Activated CD8-positive, alpha-beta memory T cell treated with anti-CD3 and anti-CD28 coated beads for 1 hour (primary cell): ENCODE measurements at places on chromosomes 5 and 9.

- DNase-seq: no peak
Observed at GRCh38 chr9:129773262-129774048, 20.6 kb upstream of the PTGES start.

- no peak for DNase-seq
Observed at GRCh38 chr9:121192959-121193640, 8.6 kb downstream of the RAB14 start.

DNA sequence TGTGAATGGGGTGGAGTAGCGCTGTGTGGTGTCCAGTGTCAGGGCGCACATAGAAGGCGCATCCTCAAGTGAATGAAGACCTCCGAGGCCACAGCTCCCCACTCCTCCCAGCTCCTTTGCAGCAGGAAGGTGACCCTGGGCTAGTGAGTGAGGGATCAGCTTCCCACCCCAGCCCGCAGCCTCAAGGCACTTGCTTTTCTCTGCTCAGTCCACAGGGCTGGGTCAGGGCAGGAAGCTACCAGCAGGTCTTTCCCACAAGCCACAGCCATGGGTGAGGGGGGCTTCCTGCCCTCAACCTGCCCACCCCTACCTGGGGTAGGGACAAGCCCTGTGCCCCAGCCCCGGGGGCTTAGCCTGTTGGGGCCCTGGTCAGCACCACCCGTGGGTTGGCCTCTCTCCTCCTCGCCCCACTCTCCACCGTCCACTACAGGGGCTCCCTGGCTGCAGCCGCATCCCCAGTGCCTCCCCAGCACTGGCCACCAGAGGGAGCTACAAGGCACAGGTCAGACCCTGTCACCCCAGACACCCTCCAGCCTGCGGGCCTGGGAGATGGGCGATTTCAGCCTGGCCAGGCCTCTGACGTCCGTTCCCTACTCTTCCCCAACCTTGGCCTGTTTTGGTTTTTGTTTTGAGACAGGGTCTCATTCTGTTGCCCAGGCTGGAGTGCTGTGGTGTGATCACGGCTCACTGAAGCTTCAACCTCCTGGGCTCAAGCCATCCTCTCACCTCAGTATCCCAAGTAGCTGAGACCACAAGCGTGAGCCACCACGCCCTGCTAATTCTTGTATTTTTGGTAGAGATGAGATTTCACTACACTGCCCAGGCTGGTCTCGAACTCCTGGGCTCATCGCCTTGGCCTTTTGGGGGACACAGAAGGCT lies 1.3 kb upstream of the ABCA2 start:
- peak; percentile 58 for DNase-seq

- DNase-seq: no peak
Observed at GRCh38 chr5:112018846-112019245, 261.9 kb upstream of the NREP start.

DNA sequence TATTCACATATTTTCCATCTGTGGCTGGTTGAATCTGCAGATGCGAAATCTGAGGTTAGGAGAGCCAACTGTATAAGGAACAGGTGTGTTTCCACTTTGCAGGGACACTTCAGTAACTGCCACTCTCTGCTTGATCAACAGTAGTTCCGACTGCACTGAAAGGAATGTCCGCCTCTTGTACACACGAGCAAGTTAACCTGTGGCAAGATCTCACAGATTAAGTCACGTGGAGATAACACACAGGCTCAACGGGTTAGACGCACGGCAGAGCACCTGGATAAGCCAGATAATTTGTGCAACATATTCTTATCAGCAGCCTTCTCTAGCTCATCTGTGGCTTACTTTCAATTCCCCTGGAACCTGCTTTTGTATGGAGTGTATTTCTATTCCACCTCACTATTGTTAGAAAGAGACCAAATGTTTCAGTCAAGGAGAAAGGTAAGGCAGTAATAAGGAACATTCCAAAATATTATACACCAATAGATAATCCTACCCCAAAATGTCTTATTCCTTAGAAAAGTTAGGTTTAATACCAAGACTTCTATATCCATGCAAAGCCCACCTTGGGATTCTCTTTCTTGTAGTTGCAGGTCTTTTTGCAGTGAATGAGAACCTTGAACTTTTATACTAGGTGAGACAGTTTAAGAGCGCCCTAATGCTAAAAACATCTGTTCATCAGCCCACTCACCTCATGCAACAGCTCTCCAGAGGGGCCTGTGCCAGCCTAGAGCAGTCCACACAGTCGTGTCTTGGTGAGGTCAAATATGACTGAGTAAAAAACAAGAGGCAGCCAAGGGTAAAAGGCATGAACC lies 6.5 kb upstream of the C9 start:
- DNase-seq: no peak

- DNase-seq: peak; percentile 94
Observed at GRCh38 chr9:96417051-96417586, 1.1 kb downstream of the ZNF367 start.

- DNase-seq: no peak
Observed at GRCh38 chr5:142182840-142183239, 74.3 kb downstream of the NDFIP1 start.

DNA sequence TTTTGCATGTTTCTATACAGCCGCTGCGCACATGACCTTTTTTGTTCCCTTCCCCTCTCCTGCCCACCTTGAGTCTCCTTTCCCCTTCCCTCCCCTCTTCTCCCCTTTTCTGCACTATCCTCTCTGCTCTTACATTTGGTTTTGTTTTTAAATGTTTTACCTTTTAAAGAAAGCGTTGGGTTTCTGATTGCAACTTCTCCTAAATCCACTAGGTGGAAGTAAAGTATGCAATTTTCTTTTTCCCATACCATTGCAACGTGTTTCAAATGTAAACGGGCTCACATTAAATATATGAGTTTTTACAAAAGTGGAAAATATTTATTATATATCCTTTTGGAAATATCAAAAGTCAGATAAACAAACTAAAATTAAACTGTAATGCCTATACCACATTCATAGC lies 500.9 kb downstream of the DIRAS2 start:
- no peak for DNase-seq

DNA sequence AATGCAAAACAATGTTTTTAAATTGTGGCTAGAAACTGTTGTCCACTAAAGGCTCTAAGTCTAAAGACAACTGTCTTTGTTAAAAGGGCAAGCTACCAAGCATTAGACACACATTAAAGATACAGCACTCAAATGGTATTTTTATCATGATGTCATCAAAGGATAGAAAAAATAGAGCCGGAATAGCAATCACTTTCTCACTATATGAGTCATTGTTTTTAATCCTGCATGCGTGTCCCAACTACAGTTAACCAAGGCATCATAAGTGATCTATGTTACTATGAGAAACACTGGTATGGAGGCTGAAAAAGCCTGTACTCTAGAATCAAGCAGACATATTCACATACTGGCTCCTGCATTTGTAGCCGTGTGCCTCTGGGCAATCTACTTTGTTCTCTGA lies 1.9 kb upstream of the PJA2 start:
- no peak for DNase-seq

DNA sequence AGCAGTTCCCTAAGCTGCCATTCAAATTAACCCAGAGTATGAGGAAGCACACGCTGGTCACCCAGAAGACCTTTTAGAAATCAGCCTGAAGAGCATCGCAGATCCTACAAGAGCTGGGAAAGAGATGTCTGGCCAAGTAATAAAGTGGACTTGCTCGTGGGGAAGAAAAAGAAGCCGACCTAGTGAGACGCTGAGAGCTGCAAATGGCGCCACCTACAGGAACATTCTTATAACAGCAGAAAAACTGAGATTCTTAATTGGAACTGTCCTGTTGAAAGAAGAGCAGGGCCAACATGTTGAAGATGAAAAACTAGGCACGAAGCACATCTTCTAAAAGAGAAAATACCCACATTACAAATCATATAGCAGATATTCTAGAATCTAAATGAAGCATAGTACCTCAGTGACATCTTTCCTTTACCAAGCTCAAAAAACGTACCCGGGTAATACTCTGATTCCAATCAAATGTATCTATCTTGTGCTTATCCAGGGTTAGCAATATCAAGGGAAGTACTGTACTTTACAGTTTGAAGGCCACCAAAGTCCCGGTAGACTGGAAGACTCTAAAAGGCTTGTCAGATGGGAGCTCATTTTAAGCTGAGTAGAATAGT lies 3.9 kb upstream of the GNAQ start:
- DNase-seq: peak; percentile 17

- DNase-seq: no peak
Observed at GRCh38 chr9:131671133-131671520, 68.7 kb downstream of the RAPGEF1 start.

GRCh38 chr5:9324348-9325077 lies 221.4 kb downstream of the SEMA5A start:
- DNase-seq: no peak

DNA sequence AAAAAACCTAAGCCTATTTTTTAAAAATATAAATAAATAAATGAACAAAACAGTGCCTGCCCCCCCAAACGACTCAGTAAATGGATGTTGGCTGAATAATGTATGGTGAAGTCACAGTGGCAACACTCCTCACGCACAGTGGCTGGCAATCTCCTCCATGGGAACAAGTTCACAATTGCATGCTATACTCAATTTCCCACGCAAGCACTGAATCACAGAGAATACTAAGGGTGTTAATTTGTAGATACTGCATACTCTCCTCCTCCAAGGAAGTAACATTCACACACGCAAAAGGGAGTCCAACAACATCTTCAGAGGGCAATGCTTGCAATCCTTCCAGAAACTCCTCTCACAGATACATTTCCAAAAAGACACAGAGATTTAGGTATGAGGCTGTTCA lies 47.5 kb downstream of the SERINC5 start:
- DNase-seq: no peak

- DNase-seq: no peak
Observed at GRCh38 chr5:84618262-84618661, 233.6 kb upstream of the EDIL3 start.

DNA sequence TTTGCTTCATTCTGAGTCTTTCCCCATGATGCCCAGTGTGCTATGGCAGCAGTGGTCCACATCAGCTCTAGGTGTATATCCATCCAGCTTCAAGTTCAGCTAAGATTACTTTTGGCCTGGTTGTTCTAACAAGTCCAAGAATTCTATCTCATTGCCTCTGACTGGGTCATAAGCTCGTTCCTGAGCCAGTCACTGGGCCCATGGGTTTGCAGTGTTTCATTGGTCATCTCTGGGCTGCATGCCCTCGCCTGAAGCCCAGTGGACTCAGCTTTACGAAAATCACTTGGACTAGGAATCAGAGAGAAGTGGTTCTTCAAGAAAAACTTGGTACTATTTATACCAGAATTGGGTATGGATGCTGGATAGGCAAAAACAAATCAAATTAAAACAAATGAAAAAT lies 16.1 kb upstream of the ARHGAP26 start:
- no peak for DNase-seq

- DNase-seq: no peak
Observed at GRCh38 chr5:51082741-51083140, 300.5 kb upstream of the ISL1 start.

- DNase-seq: no peak
Observed at GRCh38 chr5:51960617-51961121, 577.4 kb downstream of the ISL1 start.

DNA sequence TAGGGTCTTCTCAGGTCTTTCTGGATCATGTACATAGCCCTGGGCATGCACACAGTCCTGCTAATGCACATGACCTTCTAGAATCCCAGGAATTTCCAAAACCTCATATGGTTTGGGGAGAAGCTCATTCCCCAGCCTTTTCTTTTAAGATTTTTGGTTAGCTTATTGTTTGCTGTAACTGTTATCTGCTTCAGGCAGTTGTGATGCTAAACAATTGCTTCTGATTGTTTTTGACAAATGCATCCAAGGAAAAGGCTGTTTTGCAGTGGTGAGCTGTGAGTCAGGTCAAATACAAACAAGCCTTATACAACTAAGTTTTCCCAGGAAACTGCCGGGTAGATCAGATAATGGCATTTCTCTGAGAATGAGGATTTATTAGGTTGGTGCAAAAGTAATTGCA lies 32.7 kb downstream of the SMC5 start:
- no peak for DNase-seq

- DNase-seq: no peak
Observed at GRCh38 chr9:90024409-90024808, 419.6 kb downstream of the GADD45G start.

GRCh38 chr9:117772960-117773359 lies 68.8 kb downstream of the TLR4 start:
- no peak for DNase-seq

GRCh38 chr5:175693741-175694140 lies 35.9 kb downstream of the HRH2 start:
- DNase-seq: no peak

DNA sequence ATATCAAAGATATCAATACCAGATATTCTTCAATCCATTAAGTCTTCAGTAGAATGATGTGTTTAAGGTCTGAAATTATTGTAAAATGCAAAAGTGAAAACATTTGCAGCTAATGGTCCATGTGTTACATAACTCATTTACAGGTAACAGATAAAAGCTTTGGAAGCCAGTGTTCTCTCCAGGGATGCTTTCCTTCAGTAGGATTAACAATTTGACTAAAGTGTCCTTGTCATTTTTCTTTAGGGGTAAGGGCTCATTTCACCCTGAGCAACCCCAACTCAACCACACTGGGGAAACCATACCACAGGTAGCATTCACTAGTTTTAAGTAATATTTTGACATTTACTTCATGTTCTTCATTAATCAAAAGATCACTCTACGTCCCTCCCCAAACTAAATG lies 12.9 kb downstream of the HNRNPK start:
- no peak for DNase-seq

GRCh38 chr5:131932235-131932634 lies 13.2 kb downstream of the MEIKIN start:
- DNase-seq: no peak

GRCh38 chr9:100346836-100347235 lies 5.9 kb downstream of the TEX10 start:
- DNase-seq: no peak

DNA sequence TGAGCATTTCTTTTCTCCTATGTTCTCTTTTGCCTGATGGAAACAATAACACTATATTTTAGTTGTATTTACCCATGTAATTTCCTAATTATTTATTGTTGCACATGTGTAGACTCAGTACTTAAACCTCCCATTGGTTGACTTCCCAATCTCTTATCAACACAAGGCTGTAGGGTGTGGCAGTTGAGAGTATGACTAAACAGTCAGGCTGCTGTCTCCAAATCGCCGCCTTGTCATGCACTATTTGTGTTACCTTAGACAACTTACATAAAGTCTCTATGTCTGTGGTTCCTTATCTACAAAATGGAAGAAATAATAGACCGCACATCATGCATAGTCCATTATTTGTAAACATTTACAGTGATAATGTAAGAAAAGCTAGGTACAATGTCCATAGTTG lies 68.9 kb upstream of the EFNA5 start:
- DNase-seq: no peak

- no peak for DNase-seq
Observed at GRCh38 chr9:23826120-23826629, at the start of gene ELAVL2. Gene ELAVL2, minus strand, starts transcription at chr9:23826240. Its CDS starts 64,006 bp downstream, at chr9:23762234.

GRCh38 chr5:175896301-175897040 lies 25.1 kb downstream of the CPLX2 start:
- DNase-seq: no peak
